ENCODE measurements at places on chromosomes 3 and 15.

DNA sequence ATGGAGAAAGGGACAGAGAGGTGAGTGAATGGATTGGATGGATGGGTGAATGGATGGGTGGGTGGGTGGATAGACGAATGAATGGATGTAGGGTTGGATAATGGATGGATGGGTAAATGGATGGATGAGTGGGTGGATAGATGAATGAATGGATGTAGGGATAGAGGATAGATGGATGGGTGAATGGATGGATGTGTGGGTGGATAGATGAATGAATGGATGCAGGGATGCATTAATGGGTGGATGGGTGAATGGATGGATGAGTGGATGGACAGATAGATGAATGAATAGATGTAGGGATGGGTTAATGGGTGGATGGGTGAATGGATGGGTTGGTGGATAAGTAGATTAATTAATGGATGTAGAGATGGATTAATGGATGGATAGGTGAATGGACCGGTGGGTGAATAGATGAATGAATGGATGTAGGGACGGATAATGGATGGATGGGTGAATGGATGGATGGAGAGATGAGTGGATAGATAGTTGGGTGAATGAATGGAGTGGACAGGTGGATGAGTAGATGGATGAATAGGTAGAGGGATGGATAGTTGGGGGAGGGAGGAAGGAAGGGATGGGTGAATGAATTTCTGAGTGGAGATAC, 28.6 kb downstream of the CACNA2D3 start:
- no peaks in the 10 kb centered on the region for H3K36me3 ChIP-seq
- H3K27ac ChIP-seq: no peak overlapping the region
- DNase-seq: no peak
- no peak overlapping the region for H3K4me3 ChIP-seq

GRCh38 chr15:58081456-58081855, 15.9 kb upstream of the ALDH1A2 start:
- H3K27ac ChIP-seq: no peak overlapping the region
- H3K4me1 ChIP-seq: no peaks in the 10 kb centered on the region
- H3K36me3 ChIP-seq: no peaks in the 10 kb centered on the region
- H3K27me3 ChIP-seq: no peaks in the 10 kb centered on the region
- H3K4me3 ChIP-seq: no peak overlapping the region

DNA sequence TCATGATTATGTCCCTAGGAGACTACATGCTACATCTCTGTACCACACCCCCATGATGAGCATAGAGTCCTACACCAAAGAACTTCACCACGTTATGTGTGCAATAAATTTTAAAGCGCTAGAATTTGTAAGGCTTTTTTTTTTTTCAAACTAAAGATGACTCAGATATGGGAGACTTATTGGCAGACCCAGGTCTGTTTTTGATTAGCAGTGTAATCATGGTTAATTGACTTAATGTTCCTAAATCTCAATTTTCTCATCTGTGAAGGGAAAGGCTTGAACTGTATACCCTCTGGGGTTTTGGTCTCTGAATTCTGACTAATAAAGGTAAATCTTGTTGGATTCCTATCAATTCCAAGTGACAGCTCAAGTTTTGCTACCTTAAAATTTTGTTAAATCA, 26.4 kb downstream of the ABI3BP start:
- H3K4me1 ChIP-seq: no peaks in the 10 kb centered on the region
- DNase-seq: no peak
- no peak overlapping the region for H3K27ac ChIP-seq
- no peaks in the 10 kb centered on the region for H3K27me3 ChIP-seq
- H3K4me3 ChIP-seq: no peak overlapping the region

DNA sequence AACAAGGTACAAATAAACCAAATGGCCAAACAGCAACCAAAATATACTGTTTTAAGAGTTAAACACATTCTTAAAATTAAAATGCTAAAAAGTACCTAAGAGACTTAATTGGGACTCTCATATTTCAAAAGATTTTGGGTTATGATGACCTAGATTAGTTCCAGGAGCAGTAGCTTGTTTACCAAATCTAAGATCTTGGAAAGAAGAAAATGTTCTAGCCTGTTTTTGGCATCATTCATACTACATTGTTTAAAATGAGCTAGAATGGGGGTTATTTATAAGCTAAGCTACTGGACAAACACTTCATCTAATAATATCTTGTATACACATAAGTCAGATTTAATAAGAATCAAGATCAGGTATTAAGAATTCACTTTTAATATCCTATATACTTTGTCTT, 22.8 kb downstream of the ATOSA start:
- peaks cover 43% of the 10 kb centered on the region for H3K4me1 ChIP-seq
- no peak for DNase-seq
- H3K27me3 ChIP-seq: no peaks in the 10 kb centered on the region
- H3K4me3 ChIP-seq: no peak overlapping the region

DNA sequence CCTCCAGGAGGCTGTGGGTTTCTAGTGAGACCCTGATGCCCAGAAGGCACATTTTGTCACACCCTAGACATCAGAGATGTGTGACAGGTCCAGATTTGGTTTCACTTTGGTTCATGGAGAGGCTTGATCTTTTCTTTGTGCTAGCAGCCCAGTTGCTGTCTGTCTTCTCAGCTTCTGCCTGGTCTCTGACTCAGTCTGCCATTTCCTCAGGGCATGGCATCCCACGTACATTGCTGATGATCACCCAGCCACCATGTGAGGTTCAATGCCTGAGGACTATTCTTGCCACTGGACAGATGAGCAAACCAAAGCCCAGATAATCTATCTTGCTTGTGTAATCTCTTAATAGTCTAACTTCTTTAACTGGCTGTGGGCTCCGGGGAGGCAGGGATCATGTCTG, 144.9 kb upstream of the MRPS22 start:
- no peak overlapping the region for H3K4me3 ChIP-seq
- no peaks in the 10 kb centered on the region for H3K27me3 ChIP-seq
- DNase-seq: no peak
- H3K27ac ChIP-seq: no peak overlapping the region
- H3K4me1 ChIP-seq: no peaks in the 10 kb centered on the region

GRCh38 chr3:171783626-171784025, 26.7 kb downstream of the PLD1 start:
- no peak overlapping the region for H3K27ac ChIP-seq
- no peaks in the 10 kb centered on the region for H3K27me3 ChIP-seq
- no peak overlapping the region for H3K4me3 ChIP-seq

DNA sequence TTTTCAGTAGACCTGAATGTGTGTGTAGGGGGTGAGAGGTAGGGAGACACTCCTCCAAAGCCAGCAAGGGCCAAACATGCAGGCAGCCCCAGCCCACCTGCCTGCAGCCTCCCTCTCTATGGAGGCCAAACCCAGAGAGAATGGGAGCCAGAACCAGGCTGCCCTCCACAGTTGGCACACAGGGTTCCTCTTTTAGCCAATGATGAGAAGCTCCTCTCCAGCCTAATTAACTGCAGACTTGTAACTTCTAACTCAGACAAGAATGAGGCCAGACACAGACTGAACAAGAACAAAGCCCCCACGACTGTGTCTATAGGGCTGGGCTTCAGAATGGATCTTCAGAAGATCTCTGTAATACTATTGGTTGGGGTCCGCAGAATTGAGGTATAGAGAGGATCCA, 12.3 kb upstream of the TLE3 start:
- no peak overlapping the region for H3K4me3 ChIP-seq
- H3K36me3 ChIP-seq: no peaks in the 10 kb centered on the region
- H3K27me3 ChIP-seq: no peaks in the 10 kb centered on the region
- no peak for DNase-seq
- H3K4me1 ChIP-seq: no peaks in the 10 kb centered on the region
- H3K27ac ChIP-seq: no peak overlapping the region

DNA sequence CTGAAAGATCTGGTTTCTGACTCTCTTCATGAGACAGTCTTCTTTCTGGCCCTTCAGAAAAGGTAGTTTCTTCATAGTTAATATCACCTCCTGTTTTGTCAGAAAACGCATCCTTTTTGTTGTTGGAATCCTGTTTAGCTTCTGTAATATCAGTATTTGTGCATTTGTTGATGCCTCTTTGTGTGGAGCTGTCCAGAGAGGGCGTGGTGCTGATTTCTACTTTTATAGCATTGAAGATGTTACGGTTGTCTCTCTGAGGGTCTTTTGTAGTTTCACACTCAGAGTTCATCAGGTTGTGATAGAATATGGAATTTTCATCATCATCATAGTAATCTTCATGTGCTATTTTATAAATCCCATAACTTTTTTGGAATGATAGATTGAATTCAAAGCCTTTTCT, 8.9 kb downstream of the GPR149 start:
- H3K27ac ChIP-seq: no peak overlapping the region
- no peaks in the 10 kb centered on the region for H3K4me1 ChIP-seq
- no peak overlapping the region for H3K4me3 ChIP-seq
- no peaks in the 10 kb centered on the region for H3K36me3 ChIP-seq
- no peaks in the 10 kb centered on the region for H3K27me3 ChIP-seq

DNA sequence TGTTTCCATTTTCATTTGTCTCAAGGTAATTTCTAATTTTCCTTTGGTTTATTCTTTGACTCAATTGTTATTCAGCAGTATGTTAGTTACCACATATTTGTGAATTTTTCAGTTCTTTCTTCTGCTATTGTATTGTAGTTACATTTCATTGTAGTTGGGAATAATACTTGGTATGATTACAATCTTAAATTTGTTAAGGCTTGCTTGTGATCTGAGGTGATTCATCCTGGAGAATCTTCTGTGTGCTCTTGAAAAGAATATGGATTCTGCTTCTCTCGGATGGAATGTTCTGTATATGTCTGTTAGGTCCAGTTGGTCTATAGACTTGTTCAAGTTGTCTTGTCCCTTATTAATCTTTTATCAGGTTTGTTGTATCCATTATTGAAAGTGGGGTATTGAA, 63.4 kb upstream of the VEPH1 start:
- H3K36me3 ChIP-seq: no peaks in the 10 kb centered on the region
- H3K27me3 ChIP-seq: no peaks in the 10 kb centered on the region
- DNase-seq: no peak
- no peak overlapping the region for H3K27ac ChIP-seq
- H3K4me3 ChIP-seq: no peak overlapping the region
- H3K4me1 ChIP-seq: no peaks in the 10 kb centered on the region

DNA sequence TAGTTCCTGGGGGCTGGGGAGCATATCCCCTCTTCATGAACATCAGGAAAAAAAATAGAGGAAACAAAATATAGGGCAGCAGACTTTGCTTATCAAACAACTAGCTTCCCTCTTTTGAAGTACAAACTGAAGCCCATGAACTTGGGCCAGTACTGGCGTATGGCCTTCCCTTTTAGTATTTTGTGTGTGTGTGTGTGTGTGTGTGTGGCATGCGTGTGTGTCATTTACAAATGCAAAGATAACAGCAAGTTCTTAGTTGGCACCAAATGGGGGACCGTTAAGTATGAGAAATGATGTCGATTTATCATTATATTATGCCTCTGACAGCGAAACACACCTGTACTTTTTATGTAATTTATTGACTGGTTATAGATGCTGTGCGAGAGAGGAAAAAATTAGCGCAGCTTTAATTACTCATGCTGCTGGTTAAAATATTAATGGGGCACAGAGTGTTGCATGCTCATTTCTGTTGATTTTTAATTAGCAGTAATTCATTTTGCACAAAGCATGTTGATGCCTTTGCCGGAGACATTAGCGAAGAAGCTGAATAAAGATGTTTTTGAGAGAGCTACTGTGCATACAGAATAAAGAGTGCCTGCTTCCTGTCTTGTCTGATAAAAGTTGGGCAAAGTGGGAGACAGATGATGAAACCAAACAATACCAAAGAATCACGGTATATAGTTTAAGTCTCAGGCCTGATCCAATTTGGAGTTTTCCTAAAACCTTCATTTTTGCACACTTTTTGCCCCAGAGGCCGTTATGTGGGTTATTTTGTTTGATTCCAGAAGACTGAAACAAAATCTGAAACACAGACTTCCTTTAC, 297.1 kb downstream of the SATB1 start:
- DNase-seq: no peak
- H3K27ac ChIP-seq: no peak overlapping the region
- H3K36me3 ChIP-seq: no peaks in the 10 kb centered on the region
- H3K4me1 ChIP-seq: no peaks in the 10 kb centered on the region
- H3K4me3 ChIP-seq: no peak overlapping the region
- H3K27me3 ChIP-seq: no peaks in the 10 kb centered on the region

- no peak overlapping the region for H3K4me3 ChIP-seq
- H3K4me1 ChIP-seq: no peaks in the 10 kb centered on the region
- H3K27ac ChIP-seq: no peak overlapping the region
Observed at GRCh38 chr3:129746629-129747028, 140.2 kb upstream of the PLXND1 start.

DNA sequence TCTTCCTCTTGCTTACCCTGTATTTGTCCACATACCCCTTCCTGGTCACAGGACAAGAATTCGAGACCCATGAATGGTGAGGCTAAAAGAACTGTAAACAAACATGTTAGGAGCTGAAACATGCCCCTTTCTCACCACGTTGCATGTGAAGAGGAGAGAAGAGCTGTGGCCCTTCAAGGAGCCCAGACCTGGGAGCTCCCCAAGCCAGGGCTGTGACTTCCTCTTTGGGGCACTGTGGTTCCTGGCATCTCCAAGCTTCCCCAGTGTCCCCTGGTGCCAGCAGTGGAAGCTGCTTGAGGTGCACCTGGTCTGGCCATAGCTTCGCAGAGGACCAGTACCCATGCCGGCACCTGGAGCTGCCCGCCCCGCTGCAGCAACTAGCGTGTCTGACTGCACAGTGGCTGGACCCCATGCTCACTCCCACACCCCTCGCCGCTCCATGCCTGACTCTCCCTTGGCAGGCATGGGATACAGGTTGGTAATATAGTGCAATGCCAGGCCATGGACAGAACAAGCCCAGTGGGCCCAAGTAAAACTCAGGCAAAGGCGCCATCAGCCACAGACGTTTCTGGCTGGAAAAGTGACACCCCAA, 9.9 kb downstream of the SPCS1 start:
- no peak overlapping the region for H3K27ac ChIP-seq
- H3K36me3 ChIP-seq: peaks cover 4% of the 10 kb centered on the region
- no peak for DNase-seq
- no peaks in the 10 kb centered on the region for H3K4me1 ChIP-seq

DNA sequence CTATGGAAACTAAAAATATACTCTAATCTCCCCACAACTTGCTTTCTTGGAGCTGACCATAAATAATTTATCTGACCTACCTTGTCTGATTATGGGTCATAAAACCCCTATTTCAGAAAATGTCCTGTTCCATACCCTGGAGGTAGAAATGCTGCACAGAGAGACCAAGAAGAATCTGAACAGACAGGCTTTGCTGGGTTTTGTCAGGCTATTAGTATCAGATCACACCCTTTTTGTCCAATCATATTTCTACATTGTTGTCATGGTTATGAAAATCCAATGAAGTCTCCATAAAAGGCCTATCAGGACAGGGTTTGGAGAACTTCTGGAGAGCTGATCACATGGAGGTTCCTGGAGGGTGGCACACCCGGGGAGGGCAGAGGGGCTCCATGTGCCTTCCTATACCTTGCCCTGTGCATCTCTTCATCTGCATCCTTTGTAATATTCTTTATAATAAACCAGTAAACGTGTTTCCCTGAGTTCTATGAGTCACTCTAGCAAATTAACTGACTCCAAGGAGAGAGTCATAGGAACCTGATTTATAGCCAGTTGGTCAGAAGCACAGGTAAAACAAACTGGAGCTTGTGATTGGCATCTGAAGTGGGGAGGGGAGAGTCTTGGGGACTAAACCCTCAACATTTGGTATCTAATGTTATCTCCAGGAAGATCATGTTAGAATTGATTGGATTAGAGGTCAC, 58.1 kb downstream of the NGLY1 start:
- no peaks in the 10 kb centered on the region for H3K4me1 ChIP-seq
- no peak overlapping the region for H3K27ac ChIP-seq
- H3K36me3 ChIP-seq: no peaks in the 10 kb centered on the region

All from thoracic aorta (tissue), 2 donors.